ENCODE measurements at places on chromosomes 5 and 9. TPM values are rescaled to one million over a fixed set of nuclear protein-coding genes. Genes with fewer than 3 reads are reported as not detected.

DNA sequence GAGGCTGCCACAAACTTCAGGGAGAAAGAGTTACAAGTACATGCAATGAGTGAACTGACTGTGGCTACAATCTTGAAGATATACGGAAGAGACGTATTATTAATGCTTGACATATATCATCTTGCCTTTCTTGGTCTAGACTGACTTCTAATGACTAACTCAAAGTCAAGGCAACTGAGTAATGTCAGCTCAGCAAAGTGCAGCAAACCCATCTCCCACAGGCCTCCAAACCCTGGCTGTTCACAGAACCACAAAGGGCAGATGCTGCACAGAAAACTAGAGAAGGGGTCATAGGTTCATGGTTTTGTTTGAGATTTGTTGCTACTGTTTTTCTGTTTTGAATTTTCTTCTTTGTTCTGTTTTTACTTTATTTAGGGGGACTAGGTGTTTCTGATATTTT, 21.0 kb downstream of the IL7R start:
- H3K36me3 ChIP-seq, result peaks cover 73% of the 10 kb centered on the region
- no peak for DNase-seq
- no peak overlapping the region for H3K4me3 ChIP-seq
- H3K4me1 ChIP-seq, result peaks cover 3% of the 10 kb centered on the region
- H3K27me3 ChIP-seq, result no peaks in the 10 kb centered on the region

GRCh38 chr9:93962017-93962416, 6.9 kb upstream of the BARX1 start:
- H3K27ac ChIP-seq, result no peak overlapping the region
- H3K36me3 ChIP-seq, result no peaks in the 10 kb centered on the region
- peaks cover 35% of the 10 kb centered on the region for H3K4me1 ChIP-seq
- DNase-seq, result no peak
- H3K27me3 ChIP-seq, result peaks cover 7% of the 10 kb centered on the region

The LCN6 gene
- total RNA-seq, result not detected

DNA sequence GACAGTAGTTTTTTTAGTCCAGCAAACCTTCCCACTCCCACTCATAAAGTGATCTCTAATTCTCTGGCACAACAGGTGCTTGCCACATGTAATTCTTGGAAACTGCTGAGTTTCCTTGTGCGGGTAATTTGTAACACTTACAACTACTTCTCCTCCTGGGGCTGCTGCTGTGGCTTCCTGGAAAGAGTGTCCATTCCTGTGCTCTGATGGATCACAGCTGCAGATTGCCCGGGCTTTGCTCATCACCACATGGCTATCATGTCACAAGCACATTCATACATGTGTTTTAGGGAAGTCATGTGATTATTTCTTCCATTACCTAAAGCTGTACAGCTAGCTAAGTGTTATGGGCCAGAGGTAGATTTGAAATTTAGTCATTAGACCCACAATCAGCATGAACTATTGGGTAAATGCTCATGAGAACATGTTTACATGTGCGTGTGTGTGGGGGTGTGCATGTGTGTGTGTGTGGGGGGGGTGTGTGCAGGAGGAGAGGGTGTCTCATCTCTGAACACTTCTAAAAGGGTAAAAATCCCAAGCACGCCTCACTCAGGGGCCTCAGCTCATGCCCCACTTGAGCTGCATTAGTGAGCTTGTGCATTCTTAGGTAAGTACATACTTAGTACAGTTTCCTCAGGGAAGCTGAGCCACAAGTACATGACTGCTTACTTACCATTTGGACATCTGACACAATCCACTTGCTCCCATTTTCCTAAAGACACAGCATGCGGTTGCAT, 118.1 kb upstream of the CCDC112 start:
- no peak overlapping the region for H3K4me3 ChIP-seq
- peaks cover 4% of the 10 kb centered on the region for H3K27me3 ChIP-seq
- H3K36me3 ChIP-seq, result no peaks in the 10 kb centered on the region
- H3K27ac ChIP-seq, result no peak overlapping the region

DNA sequence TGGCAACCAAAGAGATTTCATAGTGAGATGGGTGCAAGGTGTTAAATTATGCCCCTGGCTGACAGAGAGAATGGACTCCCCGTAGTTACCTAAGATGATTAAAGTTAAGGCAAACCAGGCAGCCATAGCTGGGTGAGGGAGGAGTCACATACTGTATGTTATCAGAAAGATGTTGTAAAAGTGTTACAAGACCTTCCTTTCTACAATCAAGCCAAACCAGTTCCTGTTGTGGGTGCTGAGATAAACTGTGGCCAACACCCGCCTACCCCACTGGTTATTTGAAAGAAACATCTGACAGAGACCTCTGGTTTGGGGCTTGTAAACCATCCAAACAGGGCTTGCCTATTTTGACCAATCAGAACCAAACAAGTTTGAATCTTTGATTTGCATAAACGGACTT, 684.7 kb upstream of the NUDT12 start:
- H3K4me1 ChIP-seq, result no peaks in the 10 kb centered on the region
- no peak for DNase-seq

The TRPM6 gene
- total RNA-seq, result 0.17 TPM

DNA sequence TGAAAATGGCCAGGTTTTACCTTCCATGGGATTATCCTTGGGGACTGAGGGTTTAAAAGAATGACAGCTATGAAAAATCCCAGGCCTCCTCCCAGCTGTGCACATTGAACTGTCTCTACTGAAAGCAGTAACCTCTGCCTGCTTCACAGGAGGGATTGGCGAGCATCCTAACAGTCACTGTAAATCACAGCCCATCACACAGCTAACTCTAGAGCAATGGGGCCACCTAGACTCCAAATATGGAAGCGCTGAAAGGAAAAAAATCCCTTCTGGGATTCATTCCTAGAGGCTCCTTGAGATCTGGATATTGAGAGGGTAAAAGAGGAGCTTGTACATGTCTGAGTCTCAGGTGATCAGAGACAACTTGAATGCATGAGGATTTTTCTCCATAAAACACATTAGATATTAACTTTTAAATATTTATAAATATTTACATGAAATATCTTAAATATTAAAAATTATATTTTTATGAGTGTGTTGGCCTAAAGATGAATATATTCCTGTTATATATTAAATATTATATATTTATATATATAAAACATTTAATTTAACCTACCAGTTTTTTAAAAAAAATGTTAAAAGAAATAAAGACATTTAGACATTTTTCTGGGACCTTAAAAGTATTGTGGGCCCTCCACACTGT, 133.8 kb upstream of the SLC24A2 start:
- H3K27me3 ChIP-seq, result peaks cover 8% of the 10 kb centered on the region
- no peak for DNase-seq
- H3K36me3 ChIP-seq, result no peaks in the 10 kb centered on the region
- H3K4me1 ChIP-seq, result peaks cover 7% of the 10 kb centered on the region
- no peak overlapping the region for H3K27ac ChIP-seq

DNA sequence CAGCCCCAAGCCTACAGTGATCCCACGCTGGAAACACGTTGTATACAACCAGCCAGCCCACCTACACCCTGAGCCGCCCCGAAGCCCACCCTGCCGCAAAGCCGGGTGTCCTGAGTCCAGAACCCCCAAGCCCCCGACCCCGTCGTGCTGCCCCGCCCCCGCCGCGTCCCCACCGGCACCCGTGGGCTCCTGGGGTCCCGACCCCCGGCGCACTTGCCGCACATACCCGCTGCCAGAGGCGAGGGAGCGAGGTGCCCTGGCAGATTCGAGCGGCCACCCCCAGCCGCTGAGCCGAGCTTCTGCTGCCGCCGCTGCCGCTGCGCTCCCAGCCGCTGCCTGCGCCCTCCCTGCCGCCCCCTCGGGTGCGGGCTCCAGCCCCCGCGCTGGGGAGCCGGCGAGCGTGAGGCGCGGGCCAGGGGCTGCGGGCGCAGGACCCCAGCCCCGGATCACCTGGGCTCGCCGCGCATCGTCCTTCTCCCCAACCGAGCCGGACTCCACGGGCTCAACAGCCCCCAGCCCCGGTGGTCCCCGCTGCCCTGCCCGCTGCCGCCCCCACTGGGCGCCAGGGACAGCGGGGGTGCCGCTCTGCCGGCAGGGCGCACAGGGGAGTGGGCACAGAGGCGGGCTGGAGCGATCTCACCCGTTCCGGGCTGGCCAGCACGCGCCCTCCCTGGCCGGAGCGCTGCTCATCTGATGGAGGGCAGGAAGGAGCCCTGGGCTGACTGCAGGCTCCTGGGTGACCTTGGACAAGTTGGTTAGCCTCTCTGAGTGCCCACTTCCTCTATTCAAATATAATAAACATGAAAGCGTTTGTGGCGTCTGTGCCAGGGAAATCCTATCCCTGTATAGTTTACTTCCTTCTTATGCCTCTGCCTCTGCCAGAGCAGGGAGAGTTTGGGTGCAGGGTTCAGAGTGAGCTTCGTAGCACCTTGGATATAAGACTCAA, at the start of gene HTR4:
Gene HTR4, minus strand, starts transcription at position 692 of the 946 bp plus-strand sequence. CDS start 17,513 bp downstream, outside the sequence.
- DNase-seq, result no peak
- peaks cover 18% of the 10 kb centered on the region for H3K27me3 ChIP-seq
- no peak within 1 kb of the TSS for H3K4me3 ChIP-seq
- H3K4me1 ChIP-seq, result no peaks in the 10 kb centered on the region

The GAPT gene
- total RNA-seq, result 1.1 TPM

- no peaks in the 10 kb centered on the region for H3K4me1 ChIP-seq
- no peaks in the 10 kb centered on the region for H3K27me3 ChIP-seq
- no peak for DNase-seq
- no peak overlapping the region for H3K4me3 ChIP-seq
- no peak overlapping the region for H3K27ac ChIP-seq
- no peaks in the 10 kb centered on the region for H3K36me3 ChIP-seq
These were observed 33.0 kb downstream of the CAMK2A start for GRCh38 chr5:150256410-150257064.

The PHF2 gene
- total RNA-seq, result 29.4 TPM

DNA sequence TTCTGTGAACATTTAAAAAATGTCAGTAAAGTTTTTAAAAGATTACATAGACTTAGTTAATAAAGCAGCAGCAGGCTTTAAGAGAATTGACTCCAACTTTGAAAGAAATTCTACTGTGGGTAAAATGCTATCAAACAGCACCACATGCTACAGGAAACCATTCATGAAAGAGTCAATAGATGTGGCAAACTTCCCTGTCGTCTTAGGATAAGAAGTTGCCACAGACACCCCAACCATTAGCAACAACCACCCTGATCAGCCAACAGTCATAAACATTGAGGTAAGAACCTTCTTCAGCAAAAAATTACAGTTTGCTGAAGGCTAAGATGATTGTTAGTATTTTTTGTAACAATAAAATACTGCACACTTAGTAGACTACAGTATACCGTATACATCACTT, 278.2 kb downstream of the CSNK1G3 start:
- no peaks in the 10 kb centered on the region for H3K36me3 ChIP-seq
- no peak for DNase-seq

- no peaks in the 10 kb centered on the region for H3K27me3 ChIP-seq
- no peak overlapping the region for H3K4me3 ChIP-seq
- DNase-seq, result no peak
- H3K27ac ChIP-seq, result no peak overlapping the region
These were observed 177.1 kb downstream of the NFIB start for GRCh38 chr9:14136646-14137370.

The LCN15 gene
- not detected for total RNA-seq

GRCh38 chr5:101520417-101520816, 617.3 kb upstream of the ST8SIA4 start:
- H3K4me3 ChIP-seq, result no peak overlapping the region
- H3K27me3 ChIP-seq, result no peaks in the 10 kb centered on the region
- no peaks in the 10 kb centered on the region for H3K4me1 ChIP-seq
- no peak overlapping the region for H3K27ac ChIP-seq

The CLTB gene
- 85.9 TPM for total RNA-seq

GRCh38 chr5:143562935-143563334, 159.4 kb upstream of the NR3C1 start:
- DNase-seq, result no peak
- H3K27ac ChIP-seq, result no peak overlapping the region
- no peak overlapping the region for H3K4me3 ChIP-seq
- no peaks in the 10 kb centered on the region for H3K4me1 ChIP-seq

The CDC20B gene
- total RNA-seq, result not detected

- H3K27ac ChIP-seq, result no peak overlapping the region
- no peak overlapping the region for H3K4me3 ChIP-seq
- DNase-seq, result no peak
- H3K27me3 ChIP-seq, result no peaks in the 10 kb centered on the region
- no peaks in the 10 kb centered on the region for H3K4me1 ChIP-seq
- H3K36me3 ChIP-seq, result peaks cover 26% of the 10 kb centered on the region
These were observed 10.3 kb upstream of the CCIN start for GRCh38 chr9:36158917-36159316.

The CD72 gene
- 7.9 TPM for total RNA-seq

The RGMB gene
- 27.9 TPM for total RNA-seq

- H3K4me1 ChIP-seq, result no peaks in the 10 kb centered on the region
- H3K27ac ChIP-seq, result no peak overlapping the region
- H3K4me3 ChIP-seq, result no peak overlapping the region
These were observed 753.3 kb upstream of the ZNF608 start for GRCh38 chr5:125499636-125500332.

DNA sequence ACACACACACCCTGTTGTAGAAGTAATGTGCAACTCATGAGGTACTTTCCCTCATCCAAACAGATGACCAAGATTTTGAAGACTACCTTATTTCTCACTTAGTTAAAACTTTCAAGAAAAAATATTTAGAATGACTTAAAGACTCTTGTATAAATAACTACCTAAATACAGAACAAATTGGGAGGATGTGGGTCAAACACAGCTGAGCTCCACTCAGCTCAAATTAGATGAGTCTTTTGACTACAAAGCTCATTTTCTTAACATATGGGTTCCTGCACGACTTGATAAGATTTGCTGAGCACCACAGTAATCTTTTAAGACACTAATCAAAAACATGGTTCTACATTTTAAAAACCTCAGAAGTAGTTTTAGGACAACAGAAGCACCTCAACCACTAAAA, 8.9 kb downstream of the MTX3 start:
- no peak for DNase-seq
- no peaks in the 10 kb centered on the region for H3K27me3 ChIP-seq
- H3K27ac ChIP-seq, result no peak overlapping the region
- H3K4me3 ChIP-seq, result no peak overlapping the region
- H3K36me3 ChIP-seq, result peaks cover 68% of the 10 kb centered on the region
- H3K4me1 ChIP-seq, result peaks cover 16% of the 10 kb centered on the region

The ANXA2R gene
- 38.7 TPM for total RNA-seq

The TNFSF15 gene
- not detected for total RNA-seq

The CCNB1 gene
- total RNA-seq, result 3.9 TPM

- H3K4me3 ChIP-seq, result no peak overlapping the region
- peaks cover 1% of the 10 kb centered on the region for H3K27me3 ChIP-seq
- no peak overlapping the region for H3K27ac ChIP-seq
- H3K4me1 ChIP-seq, result no peaks in the 10 kb centered on the region
- no peaks in the 10 kb centered on the region for H3K36me3 ChIP-seq
These were observed 47.2 kb downstream of the MACIR start for GRCh38 chr5:103305809-103306208.

Measured in CD4-positive, CD25-positive, alpha-beta regulatory T cell (primary cell).